GM04504 (cell line): ENCODE measurements at places on chromosomes 7 and 10.

- DNase-seq, result peak; percentile 53
These were observed 533.1 kb downstream of the KCNMA1 start for GRCh38 chr10:77104459-77104980.

- no peak for DNase-seq
These were observed 27.1 kb upstream of the ZNF107 start for GRCh38 chr7:64638822-64639221.

DNA sequence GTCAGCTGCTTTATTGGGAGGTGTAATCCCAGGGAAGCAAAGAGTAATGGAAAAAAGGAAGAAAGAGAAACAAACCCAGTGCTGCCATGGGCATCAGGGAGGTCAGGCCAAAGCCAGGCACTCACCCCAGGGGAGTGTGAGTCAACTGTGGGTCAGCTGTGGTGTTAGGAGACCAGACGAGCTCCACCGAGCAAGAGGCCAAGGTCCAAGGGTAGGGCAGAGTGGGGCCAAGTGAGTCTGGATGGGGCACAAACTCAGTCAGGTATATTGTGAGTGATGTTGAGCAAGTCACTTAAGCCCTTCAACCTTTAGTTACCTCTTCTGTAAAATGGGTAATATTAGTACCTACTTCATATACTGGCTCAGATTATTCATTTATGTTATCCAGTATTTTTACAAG, 30.4 kb upstream of the CDK13 start:
- DNase-seq, result no peak

DNA sequence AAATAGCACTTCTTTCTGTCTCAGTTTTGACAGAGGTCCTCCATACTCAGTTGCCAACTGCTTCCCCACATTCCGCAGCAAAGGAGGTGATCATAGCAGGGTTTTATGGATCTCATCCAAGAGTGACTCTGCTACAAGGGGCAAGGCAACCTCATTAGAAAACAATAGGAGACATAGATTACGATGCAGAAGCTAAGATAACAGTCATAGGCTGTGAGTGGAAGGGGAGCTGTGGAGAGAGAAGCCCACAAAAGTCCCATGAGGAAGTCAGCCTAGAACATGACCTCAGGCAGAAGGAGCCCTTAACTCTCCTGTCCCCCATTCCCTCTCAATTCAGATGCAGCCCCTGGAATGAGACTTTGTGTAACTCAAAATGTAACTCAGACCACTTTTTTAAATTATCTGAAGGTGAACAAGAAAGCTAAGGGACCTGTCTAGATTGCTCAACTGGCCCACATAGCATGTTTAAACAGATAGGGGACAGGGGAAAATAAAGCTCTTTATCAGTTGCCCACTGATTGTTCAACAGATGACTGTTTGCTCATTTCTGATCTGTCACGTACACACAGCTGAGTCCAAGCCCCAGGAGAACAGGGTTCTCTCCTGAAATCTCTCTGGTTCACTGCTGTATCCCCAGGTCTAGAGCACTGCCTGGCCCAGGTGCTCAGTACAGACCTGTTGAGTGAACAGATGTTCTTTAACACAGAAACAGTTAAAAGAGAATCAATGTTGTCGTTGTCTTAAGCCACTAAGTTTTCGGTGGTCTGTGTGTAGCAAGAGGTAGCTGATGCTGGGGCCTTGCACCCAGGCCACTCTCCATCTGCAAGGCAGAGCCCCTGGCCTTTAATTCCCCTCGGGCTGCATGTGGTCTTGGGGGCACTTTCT, 1.5 kb upstream of the NCOA4 start:
- no peak for DNase-seq

- no peak for DNase-seq
These were observed 23.0 kb downstream of the MAT1A start for GRCh38 chr10:80266513-80266863.

DNA sequence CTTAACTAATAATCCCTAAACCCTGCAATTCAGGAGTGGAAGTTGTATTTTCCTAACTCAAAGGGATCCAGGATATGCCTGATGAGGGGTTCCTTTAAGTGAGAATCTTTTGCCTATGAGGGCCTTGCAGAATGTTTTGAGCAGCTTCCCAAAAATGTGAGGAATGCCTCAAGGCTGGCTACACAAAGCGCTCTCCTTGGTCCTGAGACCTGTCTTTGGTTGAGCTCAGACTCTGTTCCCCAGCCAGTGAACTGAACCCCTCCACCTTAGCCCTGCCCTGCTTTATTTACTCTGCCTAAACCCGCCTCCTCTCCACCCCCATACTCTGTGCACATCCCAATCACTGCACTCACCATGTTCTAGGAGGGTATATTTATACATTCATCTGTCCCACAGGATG, 108.6 kb downstream of the NRCAM start:
- peak; percentile 25 for DNase-seq

- DNase-seq, result no peak
These were observed 182.2 kb downstream of the CAMK1D start for GRCh38 chr10:12531305-12532220.

GRCh38 chr7:44757311-44757710, 8.7 kb downstream of the ZMIZ2 start:
- no peak for DNase-seq

DNA sequence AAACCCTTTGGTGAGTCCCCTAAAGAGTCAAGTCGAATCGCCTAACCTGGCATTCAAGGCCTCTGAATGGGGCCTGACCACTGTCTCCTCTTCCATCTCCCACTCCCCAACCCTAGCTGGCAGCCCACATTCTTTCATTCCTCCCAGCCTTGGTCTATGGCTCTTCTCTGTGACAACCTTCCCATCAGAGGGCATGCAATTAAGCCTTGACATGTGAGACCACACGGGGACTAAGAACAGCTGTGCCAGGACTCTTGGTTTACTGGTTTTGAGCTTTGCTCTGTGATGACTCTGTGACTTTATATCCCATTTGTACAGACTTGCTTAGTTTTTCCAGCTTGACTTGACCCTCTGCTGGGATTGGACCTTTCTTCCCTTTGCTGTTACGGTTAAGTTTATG, 116.6 kb downstream of the BUB3 start:
- DNase-seq, result no peak

GRCh38 chr10:80462981-80463741, 9.1 kb downstream of the TSPAN14 start:
- DNase-seq, result no peak

DNA sequence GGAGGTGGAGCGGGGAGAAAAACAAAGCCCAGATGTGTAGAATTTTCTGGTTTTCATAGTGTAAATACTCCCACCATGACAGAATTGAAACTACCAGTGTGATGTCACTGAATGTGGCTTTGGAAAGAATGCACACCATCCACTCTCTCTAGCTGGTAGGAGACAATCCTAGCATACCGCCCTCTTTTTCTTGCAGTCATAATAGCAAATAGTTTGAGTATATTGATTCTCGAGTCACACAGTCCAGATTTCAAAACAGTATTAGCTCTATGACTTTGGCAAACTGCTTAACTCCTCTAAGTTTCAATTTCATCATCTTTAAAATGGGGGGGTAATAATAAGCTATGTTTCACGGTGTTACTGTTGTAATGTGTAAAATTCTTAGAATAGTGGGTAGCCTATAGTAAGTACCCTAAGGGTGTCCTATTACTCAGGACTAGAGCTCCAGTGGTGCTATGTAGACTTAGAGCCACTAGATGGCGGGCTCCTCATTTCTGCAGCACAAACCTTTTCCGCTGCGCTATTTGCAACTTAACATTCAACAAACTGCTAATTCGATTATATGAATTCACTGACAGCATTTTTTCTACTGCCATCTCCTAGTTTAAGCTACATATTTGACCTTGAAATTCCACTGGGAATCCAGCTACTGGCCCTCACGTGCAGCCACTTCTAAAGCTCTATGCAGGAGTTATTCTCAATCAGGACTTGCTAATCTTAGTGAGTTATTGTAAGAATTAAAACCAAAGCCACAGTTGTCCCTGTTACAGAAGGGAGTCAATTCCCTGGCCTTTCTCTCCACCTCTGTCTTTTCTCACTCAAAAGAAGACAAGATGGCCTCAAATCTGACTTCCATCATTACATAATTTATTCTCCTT, 18.7 kb downstream of the TAS2R40 start:
- peak; percentile 51 for DNase-seq

DNA sequence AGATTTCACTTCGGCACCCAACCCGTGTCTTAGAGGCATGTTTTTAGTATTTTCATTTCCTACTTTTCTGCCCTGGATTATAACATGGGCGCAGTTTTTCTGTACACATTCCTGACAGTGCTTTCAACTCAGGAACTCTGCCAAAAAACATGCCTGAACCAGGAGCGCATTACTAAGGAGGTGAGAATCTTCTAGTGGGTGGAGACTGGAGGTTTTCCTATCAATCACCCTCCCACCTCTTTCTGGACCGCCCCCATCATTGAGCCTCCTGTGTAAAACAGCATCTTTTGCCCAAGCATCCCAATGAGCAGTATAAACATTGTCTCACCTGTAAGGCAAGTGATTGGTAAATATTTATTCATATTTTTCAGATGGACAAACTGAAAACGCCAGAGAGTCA, 53.2 kb downstream of the STK17A start:
- no peak for DNase-seq

DNA sequence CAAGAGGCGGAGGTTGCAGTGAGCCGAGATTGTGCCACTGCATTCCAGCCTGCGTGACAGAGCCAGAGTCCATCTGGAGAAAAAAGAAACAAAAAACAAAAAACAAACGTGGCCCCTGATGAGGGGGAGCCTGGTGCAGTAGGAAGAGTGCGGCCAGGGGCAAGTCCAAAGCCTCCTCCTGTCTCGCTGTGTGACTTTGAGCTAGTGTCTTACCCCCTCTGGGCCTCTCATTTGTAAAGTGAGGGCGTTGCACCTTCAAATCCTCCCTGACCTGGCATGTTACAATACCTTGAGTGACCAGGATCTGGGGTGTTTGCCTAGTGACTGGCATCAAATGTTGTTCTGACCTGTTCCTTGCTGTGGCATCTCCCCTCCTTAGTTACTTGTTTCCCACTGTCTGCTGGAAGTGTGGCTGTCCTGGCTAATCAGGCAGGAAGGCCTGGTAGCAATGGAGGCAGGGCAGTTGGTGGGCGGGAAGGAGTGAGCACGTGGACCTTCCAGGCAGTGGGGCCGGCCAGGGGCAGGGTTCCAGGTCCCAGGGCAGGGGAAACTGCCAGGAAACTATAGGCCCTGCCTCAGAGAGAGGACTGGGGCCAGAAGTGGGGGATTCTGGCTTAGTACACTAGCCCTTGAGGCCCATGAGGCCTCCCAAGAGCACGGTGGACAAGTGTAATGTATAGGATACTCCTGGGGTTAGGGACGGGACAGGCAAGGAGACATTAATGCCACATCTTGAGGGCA, 24.5 kb upstream of the GOLGA7B start:
- no peak for DNase-seq

DNA sequence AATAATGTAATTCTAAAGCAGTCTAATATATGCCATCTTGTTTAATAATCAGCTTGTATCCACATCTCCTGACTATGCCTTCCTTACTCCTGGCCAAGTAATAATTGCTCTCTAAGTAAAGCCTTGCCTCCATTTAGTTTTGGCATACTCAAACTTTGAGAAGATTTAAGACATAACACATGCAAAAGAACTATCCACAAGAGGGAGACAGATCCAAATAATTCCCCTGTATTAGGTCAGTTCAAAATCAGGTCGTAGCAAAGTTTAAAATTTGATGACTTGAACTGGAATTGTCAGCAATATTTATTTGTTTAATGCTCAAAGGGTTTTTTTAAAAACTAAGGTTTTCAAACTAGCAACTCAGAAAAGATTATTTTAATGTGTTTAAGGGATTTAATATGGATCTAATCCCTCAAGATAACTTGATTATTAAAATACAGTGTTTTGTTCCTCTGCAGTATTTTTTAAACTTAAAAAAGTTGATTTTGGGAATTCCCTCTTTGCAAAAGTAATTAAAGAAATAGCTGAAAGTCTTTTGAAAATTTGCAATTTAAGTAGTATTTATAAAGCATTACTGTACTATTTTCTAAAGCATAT, 95.3 kb downstream of the HDAC9 start:
- DNase-seq, result peak; percentile 43

DNA sequence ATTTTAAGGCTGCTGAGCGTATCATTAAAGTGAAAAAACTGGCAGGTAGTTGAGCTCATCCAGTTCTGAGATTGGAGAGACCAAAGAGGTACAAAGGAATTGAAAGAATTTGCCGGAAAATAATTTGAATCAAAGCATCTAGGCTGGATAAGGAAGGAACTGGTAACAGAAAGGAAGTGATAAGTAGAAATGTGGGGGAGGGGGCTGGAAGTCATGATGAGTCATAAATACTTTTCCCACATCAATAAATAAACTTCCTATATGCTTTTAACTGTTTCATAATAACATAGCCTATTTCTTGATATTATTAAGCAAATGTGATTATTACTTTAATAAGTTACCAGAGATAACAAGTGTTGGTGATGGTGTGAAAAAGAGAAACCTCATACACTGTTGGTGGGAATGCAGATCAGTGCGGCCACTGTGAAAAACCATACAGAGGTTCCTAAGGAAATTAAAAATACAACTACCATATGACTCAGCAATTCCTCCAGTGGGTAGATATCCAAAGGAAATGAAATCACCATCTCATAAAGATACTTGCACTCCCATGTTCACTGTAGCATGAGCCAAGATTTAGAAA, 27.0 kb downstream of the ZNF438 start:
- DNase-seq, result peak; percentile 53

DNA sequence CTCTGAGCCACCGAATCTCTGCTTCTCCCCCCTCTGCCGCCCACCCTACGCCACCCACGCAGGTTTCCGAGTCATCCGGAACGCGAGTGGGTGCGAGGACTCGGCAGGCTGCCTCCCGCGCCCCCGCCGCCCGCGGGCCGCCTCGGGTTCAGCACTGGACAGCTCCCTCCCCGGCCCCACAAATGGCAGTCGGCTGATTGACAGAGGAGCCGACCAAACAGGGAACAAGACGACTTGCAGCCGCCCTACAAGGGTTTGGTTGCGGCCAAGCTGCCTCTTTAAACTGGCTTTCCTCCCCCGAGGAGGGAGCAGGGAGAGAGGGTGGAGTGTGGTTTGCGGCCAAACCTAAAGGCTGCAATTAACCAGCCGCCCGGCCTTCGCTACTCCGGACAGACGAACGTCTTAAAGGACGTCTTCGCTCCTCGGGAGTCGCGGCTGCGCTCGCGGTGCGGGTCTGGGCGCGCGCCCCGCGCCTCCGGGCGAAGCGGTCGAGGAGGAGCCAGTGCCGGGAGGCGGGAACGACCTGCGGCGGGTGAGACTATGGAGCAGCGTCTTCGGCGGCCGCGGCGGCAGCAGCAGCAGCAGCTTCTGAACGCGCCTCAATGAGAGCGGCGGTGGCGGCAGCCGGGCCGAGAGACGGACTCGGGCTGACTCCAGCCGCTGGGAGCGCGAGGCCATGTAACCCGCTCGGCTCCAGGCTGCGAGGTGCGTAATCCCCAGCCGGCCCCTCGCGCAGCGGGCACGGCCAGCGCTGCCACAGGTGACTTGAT, at the start of gene GPR158:
GPR158 (plus strand) TSS at position 541 of the 770 bp plus-strand sequence. CDS start 420 bp downstream, outside the sequence.
- DNase-seq, result peak; percentile 74

- peak; percentile 1 for DNase-seq
These were observed 44.1 kb downstream of the VTI1A start for GRCh38 chr10:112491144-112491543.
